Psoas muscle (tissue), 8 donors: ENCODE measurements at places on chromosomes 3 and 15.
A peak's percentile ranks its signal among the peaks of the same experiment; 100 is the strongest.

DNA sequence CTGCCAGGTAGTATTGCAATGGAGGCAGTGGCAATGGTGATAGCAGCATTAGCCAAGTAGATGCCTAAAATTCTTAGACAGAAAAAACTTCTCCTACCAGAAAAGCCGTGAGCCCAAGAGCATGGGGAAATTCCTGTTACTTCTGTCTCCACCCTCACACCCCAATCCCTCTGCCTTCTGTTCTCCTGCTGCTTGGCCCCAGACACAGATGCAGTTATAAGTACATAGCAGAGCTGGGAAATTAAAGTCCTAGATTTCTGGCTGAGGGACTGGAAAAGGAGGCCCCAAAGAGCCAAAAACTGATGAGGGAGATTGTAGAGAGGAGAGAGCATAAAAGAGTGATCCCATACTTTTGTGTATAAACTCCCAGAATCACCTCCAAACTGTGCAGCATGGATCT, 166.9 kb downstream of the SMAD6 start:
- no peak for DNase-seq

- no peak for DNase-seq
Observed at GRCh38 chr3:138197058-138197457, 10.0 kb downstream of the ARMC8 start.

DNA sequence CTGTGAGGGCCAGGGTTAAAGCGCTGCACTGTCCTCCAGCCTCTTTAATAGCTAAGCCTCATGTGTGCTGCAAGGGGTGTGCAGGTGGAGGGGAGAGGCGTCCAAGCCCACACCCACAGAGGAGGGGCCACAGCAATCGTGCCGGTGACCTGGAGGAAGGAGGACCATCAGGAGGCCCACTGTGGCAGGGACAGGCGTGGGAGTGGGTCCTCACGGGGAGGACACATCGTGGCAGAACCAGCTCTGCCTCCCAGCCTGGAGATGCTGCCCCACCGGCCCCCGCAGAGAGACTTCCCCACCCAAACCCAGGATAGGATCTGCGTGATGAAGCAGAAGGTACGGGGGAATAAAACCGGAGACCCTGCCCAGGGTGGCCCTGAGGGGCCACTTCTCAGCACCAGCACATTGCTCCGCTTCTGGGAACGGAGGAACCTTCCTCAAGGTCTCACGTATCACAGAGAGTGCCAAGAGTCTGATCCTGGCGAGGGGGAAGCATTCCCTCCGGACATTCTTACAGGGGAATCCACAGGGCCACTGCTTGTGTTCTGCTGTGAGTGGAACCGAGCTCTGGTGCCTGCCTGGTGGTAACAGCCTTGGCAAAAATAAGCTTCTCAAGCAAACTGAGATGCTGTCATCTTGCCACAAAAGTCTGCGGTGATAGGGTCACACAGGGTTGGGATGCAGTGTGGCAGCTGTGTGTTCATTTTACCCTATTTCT, 199.8 kb downstream of the XXYLT1 start:
- DNase-seq = peak; percentile 40

DNA sequence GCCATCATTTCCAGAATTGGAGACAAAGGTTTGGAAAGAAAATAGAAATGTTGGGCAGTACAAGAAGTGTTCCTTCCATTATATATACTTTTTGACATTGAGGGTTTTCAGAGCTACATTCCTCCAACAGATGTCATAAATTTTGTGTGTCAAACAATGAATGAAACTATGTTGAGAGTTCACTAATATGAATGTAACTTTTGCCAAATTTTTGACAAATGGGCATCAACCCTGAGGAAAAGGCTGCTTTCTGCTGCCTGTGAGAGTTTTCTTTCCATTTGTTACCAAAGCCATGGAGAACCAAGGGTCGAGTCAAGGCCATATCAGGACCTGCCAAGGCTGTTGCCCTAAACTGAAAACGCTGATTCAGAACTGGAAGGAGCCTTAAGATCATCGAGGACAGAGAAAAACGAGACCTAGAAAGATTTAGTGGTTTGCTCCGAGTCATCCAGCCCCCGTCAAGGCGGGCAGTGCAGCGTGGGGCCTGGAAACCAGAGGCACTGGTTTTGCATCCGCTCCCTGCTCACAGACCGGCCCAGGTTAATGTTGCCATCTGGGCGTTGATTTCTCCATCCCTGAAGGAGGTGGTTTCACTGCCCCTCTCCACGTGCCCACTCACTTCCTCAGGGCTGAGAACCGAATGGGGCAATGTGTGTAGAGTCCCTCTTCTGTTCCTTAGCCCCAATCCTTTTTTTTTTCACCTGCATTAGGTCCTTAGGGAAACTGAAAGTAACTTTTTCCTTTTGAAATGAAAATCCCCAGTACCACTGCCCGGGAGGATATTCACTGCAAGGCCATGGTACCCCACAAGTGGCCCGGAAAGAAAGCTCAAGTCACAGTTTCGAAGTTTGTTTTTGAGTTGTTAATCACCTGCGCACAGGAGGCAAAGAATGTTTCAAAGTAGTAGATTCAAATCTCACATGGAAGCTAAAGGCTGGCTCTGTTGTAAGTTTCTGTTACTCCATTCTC, 32.8 kb downstream of the TPM1 start:
- DNase-seq = no peak

DNA sequence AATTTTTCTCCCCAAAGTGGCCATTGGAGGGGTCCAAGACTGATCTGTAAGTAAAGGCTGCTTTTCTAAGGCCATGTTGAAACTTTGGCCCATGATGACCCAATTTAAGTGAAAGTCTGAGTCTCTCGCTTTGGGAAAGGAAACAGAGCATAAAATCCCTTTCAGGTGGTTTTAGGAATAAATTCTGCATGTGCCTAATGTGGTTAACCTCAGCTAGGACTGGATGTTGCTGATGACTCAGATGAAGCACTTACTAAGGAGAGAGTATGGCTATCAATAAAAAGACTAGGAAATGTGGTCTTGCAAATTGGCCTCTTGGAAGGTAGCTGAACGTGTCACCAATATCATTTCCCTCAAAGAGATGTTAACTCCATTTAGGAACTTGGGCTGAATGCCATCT, 458.5 kb downstream of the AGBL1 start:
- no peak for DNase-seq

DNA sequence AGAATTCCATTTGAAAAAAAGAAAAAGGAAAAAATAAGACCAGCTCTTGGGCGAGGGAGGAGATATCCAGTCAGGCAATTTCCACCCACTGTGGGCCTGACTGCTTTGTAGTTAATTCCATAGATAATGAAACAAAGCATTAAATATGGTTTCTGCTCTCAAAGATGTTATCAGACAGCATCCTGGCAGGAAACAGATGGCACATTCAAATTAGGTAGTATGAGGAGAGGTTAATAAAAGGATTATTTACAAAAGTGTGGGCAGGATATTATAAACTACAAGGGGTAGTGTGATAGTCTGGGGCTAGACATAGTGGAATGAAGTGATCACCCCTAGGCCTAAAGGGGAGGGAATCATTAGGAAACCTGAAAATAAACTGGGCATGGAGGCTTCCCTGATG, 193.2 kb downstream of the CLSTN2 start:
- no peak for DNase-seq

GRCh38 chr3:45464336-45465170, 76.2 kb downstream of the LARS2 start:
- DNase-seq = no peak
